ENCODE measurements at places on chromosomes 7 and 10.

DNA sequence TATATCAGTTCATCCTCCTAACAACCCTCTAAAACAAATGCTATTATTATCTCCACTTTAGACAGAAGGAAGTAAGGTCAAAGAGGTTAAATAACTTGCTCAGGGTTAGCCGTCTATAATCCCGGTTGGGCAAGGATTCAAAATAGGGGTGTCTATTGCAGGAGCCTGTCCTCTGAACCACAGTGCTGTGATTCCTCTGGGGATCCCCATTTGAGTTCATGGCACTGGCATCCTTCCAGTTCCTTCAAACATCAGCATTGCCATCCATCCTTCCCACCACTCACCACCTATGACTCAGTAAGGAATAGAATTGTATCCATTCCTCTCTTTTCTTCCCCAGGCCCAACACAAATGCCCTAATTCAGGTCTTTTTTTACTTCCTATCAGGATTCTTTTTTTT is 25.6 kb downstream of the HPS6 start:
- no peak for DNase-seq

- DNase-seq, result no peak
Measured at GRCh38 chr7:122310119-122311021, 5.8 kb upstream of the FEZF1 start.

DNA sequence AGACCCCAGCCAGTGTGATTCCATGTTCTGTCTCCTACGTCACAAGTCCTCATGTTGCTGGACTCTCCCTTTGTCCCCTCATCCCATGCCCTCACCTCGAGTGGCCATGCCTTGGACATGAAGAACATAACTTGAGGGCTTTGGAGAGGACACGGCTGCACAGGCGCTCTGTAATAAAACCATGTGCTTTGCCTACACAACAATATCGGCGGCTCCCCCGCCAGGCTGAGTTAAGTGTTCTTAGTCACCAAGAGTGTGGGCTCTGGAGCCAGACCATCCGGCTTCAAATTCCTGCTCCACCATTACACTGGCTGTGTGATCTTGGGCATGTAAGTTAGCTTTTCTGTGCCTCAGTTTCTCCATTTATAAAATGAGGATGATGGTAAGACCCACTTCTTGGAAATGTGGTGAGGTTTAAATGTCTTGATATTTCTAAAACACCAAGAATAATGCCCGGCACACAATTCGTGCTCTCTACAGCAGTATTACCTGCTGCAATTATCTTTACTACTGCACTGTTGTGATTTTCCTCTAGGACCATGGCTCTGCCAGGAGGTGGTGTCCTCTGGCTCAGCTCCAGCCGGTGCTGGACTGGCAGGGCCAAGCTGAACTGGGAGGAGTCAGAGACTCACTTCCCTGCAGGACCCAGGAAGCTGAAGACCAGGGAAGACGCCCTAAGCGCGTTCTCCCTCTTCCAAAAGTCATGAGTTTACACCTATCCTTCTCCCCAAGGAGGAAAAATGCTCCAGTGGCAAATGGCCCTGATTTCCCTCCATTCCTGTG is 15.7 kb downstream of the SLIT1 start:
- DNase-seq, result no peak

DNA sequence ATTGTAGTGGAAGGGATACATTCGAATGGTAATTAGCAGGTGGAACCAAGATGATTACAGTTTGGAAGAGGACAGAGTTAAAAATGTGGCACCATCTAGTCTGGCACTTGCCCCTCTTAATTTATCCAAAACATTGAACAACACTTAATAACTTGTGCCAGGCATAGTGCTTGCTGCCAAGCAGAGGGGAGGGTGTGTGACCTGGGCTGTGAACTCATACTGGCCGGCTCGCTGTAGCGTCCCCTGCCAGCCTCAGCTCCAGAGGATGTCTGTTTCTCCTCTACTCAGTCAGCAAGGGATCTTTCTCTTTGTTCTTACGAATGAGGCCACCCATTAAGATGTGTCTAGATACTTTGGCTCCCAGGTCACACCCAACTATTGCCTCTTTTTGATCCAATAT is 179.4 kb upstream of the INHBA start:
- DNase-seq, result no peak

DNA sequence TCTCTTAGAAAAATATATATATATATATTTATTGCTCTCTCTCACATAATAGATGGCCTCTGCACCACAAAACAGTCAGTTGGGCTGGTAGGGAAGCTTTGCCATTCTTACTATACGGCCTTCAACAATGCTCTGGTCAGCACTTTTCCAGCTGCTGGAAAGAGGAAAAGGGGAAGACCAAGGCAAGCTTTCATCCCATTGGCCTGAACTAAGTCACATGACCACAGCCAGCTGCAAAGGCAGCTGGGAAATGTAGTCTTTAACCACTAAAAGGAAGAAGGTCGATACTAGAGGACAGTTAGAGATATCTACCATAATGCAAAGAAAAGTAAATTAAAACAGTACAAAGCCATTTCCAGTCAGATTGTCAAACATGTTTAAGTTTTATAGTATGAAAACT is 58.4 kb upstream of the MACROH2A2 start:
- no peak for DNase-seq

GRCh38 chr10:8033812-8034465 is 20.5 kb upstream of the GATA3 start:
- no peak for DNase-seq

- no peak for DNase-seq
Measured at GRCh38 chr10:90087197-90088023, 386.0 kb downstream of the KIF20B start.

DNA sequence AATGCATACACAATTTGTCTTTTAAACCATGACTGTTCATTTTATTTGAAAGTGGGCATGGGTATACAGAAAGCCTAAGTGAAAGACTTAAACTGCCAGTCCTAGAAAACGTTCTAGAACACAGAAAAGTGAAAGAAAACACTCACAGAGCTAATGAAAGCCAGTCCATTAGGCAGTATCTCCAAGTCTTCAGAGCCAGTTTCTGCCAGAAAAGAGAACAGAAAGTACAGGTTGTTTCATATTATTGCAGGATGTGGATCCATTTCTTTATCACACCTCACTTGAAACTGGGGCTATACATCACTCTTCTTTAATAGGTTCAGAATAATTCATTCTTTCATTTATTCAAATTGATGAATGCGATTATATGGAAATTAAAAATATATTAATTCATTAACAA is 7.7 kb downstream of the PON1 start:
- no peak for DNase-seq

- no peak for DNase-seq
Measured at GRCh38 chr7:159094023-159094740, 50.5 kb downstream of the VIPR2 start.

DNA sequence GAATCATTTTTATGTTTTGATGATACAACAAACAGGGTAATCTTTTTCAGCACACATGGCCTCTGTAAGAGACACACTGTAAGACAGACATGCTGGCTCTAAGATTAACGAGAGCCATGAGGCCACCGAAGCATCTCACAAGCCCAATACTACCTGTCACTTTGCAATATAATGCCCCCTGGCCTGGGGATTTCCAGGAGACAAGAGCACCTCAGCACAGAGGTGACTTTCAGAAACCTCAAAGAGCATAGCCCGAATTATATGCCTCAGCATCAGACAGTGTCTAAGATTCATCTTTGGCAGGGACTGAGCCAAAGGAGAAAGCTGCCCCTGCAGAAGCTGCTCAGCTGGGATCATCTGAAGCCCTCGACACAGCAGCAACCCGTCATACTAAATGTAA is 44.2 kb upstream of the TMEM213 start:
- DNase-seq, result no peak

DNA sequence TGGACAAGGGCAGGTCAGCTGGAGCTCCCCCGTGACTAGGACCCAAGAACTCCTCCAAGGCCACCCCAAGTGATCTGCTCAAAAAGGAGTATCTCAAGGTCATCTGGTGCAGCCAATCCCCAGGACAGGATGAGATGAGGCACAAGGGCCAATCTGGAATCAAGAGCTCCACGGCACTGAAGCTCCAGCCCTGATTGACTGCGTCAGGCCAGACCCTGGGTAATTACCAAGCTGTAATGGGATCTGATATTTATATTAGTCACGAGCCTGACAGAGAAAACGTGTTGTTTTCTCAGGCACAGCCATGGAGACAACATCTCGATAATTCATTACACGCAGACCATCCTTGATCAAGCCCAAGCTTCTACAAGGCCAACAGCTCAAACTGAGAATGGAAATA is 4.2 kb downstream of the KCNMA1 start:
- no peak for DNase-seq

GRCh38 chr10:3737864-3738263 is 47.1 kb downstream of the KLF6 start:
- DNase-seq, result no peak

GRCh38 chr7:52691257-52691656 is 344.2 kb upstream of the POM121L12 start:
- DNase-seq, result no peak

GRCh38 chr10:97531401-97531986 is 32.8 kb downstream of the UBTD1 start:
- DNase-seq, result no peak

DNA sequence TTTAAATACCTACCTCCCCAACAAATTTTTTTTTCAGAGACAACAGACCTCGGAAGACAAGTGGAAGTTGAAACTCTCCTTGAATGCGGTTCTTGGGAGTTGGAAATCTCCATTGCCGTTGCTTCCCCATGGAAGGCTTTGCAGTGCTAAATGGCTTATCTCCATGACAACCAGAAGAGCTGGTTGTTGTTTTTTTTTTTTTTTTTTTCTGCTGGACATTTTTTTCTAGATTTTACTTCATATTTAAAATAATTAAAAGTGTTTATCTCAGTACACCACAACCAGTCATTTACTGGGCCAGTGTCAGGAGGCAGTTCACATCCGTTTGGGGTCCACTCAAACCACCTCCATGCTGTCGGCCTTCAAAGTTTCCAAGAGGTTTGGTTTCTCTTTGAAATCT is 348.5 kb upstream of the PRKCQ start:
- peak; percentile 80 for DNase-seq

DNA sequence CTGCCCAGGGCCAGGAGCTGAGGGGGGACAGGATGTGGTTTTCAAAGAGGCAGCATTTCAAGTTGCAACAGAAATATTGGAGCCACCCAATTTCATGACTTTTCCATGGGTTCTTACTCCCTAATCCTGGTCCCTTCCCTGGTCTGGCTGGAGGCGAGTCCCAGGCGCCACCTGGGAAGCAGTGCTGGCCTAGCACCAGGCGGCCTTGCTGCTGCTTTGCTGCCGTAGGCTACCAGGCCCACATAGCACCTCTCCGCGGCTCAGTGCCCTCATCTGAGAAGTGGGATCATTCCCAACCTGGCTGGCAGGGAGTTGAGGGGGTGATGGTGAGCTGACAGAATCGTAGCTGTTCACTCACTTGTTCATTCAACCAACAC is 33.7 kb downstream of the ZMIZ1 start:
- DNase-seq, result no peak

DNA sequence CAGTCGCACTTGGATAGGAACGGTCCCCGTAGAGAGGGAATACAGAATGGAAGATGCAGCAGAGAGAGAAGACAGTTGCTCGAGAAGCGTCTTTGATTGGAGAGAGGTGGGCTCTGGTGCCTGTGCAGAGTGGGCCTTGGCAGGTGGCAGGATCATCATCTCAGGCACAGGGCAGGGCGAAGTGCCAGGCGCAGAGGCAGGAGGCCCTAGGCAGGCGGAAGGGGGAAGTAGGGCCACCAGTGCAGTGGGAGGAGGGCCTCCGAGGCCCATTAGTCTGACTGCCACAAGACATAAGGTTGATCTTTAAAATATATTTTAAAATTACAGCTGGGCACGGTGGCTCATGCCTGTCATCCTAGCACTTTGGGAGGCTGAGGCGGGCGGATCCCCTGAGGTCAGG is 10.1 kb downstream of the CARD11 start:
- no peak for DNase-seq

- DNase-seq, result no peak
Measured at GRCh38 chr10:86018735-86019058, 347.9 kb downstream of the GRID1 start.

DNA sequence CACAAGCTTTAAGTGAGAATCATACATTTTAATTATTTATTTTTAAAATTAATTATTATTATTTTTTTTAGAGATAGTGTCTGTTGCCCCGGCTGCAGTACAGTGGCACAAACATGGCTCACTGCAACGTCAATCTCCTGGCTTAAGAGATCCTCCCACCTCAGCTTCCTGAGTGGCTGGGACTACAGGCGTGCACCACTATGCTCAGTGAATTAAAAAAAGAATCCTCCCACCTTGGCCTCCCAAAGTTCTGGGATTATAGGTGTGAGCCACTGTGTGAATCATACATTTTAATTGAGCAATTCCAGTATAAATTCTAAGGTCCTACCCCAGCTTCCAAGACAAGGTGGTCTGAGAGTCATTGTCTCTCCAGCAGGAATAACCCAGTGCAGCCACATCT is 172.4 kb downstream of the JAZF1 start:
- DNase-seq, result no peak

DNA sequence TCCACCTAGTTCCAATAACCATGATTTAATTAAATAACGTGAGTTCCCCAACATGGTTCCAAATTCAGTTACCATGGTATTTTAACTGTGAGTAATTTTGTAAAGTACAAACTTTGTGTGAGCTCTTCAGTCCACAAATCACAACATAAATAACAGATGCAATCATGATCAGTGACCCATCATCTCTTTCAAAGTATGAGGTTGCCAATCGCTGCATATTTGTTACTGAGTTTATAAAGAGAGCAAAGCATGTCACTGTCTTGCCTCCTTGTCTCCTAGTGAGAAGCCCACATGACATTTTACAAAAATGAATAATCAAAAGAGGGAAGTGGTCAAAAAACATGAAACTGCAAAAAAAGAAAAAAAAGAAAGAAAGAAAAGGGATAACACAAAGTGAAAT is 69.1 kb upstream of the PDSS1 start:
- no peak for DNase-seq

DNA sequence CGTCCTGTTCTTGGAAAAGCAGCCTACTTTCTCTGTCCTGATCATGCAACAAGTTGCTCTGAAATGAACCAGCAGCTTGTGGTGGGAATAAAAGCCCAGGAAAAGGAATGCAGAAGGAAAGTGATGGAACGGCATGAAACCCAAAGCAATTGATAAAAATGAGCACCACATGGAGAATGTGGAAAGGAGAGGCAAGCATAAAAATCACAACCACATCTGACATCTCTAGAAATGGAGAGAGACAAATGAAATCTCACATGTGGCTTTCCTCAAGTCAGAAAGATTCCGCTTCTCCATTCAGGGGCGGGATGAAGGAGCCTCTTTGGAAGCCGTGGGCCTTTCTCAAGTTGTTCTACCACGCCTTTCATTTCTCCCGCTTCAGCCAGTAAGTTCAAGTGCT is 631.7 kb upstream of the GALNT17 start:
- DNase-seq, result no peak
